CD8-positive, alpha-beta memory T cell (primary cell): ENCODE measurements at places on chromosomes 2 and 18.

GRCh38 chr2:189580241-189580651, 340 bp downstream of the SLC40A1 start:
- no peaks in the 10 kb centered on the region for H3K27me3 ChIP-seq
- H3K27ac ChIP-seq: peak overlapping the region; percentile 52
- H3K4me1 ChIP-seq: peaks cover 4% of the 10 kb centered on the region
- H3K36me3 ChIP-seq: no peaks in the 10 kb centered on the region
- DNase-seq: peak; percentile 47
- peak overlapping the region; percentile 71 for H3K4me3 ChIP-seq

DNA sequence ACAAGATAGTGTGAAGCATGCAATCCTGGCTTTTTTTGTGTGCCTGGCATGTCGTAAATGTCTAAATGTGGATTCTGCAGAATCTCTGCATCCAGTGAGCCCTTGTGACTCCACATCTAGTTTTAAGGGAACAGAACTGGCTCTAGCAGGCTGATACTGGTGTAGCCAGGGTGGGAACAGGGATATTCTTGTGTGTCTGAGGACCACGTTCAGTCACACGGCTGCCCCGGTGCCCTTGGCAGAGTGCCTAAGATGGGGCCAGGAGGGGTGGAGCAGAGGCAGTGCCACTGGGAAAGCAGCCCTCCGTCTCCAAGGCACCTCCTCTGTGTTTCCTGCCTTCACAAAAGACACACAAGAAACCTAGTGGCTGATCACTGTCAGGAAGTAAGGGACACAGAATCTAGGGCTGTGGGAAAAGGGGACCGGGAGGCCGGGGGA, 91.5 kb upstream of the PARD3B start:
- H3K27me3 ChIP-seq: no peaks in the 10 kb centered on the region
- no peak overlapping the region for H3K4me3 ChIP-seq
- no peak for DNase-seq
- no peak overlapping the region for H3K27ac ChIP-seq

GRCh38 chr2:60966507-60967405, 50.8 kb upstream of the PEX13 start:
- H3K4me1 ChIP-seq: peaks cover 40% of the 10 kb centered on the region
- no peak overlapping the region for H3K4me3 ChIP-seq
- no peaks in the 10 kb centered on the region for H3K27me3 ChIP-seq
- no peaks in the 10 kb centered on the region for H3K36me3 ChIP-seq
- no peak for DNase-seq

DNA sequence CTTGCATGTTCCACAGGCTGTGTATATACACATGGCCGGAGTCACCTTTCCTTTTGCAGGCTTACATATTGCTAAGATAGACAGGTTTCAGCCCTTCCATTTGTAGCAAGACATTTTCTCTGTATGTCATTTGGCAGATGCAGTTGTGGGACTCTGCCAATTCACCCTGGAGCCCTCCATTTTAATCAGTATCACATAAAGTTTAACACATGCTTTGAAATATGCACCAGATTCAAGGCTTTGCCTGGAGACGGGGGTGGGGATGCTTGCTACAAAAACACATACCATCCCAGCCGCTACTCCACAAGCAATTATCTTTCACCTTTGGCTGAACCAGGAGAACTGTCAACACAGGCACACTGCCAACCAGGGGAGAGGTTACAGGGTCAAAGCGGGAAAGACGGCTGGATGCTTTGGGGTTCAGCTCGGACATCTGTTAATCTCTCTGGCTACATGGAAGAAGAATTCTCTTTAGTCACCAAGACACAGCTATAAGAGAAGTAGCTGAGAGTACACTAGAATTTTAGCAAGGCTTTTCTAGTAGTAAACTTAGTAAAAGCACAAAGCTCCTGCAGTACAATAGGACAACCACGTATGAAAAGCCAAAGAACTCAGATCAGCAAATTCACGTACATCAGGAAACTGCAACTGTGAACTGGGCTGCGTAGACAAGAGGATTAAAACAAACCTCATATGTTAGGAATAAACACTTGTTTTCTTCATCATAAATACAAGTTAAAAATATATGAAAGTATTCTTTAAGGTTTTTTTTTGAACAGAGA, 130.9 kb downstream of the EXOC6B start:
- no peak overlapping the region for H3K4me3 ChIP-seq
- no peak overlapping the region for H3K27ac ChIP-seq
- no peaks in the 10 kb centered on the region for H3K36me3 ChIP-seq
- no peak for DNase-seq
- H3K4me1 ChIP-seq: no peaks in the 10 kb centered on the region

DNA sequence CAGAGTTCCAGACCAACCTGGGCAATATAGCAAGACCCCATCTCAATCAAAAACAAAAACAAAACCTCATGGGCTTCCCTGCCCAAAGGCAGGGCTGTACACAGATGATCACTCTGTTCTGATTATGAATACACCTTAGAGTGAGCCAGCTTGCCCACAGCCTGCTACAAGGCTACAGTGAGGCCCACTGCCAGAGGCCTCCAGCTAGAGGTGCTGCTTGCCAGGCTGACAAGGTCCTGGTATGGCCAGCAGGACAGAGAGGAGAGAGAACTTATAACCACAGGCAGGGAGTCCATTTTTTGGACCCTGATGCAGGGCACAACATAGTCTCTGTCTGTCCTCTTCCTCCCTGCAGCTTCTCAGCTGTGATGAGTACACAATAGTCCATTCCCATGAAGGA, 41.5 kb downstream of the KANSL3 start:
- peaks cover 27% of the 10 kb centered on the region for H3K4me1 ChIP-seq
- no peaks in the 10 kb centered on the region for H3K27me3 ChIP-seq
- no peak overlapping the region for H3K27ac ChIP-seq
- peaks cover 28% of the 10 kb centered on the region for H3K36me3 ChIP-seq
- DNase-seq: no peak

DNA sequence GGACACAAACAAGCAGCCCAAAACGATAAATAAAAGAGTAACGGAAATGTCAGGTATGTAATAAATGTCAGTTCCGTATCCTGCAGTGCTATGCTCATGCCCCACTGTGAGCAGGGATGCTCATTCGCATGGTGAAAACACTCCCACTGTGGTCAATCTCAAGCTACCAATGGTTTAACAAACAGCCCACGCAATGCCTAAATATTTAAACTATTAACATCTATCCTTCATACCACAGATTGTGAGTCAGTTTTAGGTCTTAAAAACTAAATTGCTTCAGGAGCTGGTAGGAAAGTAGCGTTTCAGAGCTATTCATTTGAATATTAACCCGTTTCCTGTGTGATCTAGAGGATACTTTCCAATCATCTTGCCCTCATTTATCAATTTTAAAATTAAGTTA, 207.4 kb downstream of the TCF4 start:
- no peaks in the 10 kb centered on the region for H3K4me1 ChIP-seq
- H3K27ac ChIP-seq: no peak overlapping the region
- DNase-seq: no peak
- H3K27me3 ChIP-seq: no peaks in the 10 kb centered on the region
- no peaks in the 10 kb centered on the region for H3K36me3 ChIP-seq

- H3K27me3 ChIP-seq: no peaks in the 10 kb centered on the region
- H3K4me1 ChIP-seq: no peaks in the 10 kb centered on the region
- no peak for DNase-seq
- no peak overlapping the region for H3K27ac ChIP-seq
- no peak overlapping the region for H3K4me3 ChIP-seq
- H3K36me3 ChIP-seq: no peaks in the 10 kb centered on the region
Measured at GRCh38 chr2:231936491-231936890, 10.3 kb upstream of the NPPC start.

DNA sequence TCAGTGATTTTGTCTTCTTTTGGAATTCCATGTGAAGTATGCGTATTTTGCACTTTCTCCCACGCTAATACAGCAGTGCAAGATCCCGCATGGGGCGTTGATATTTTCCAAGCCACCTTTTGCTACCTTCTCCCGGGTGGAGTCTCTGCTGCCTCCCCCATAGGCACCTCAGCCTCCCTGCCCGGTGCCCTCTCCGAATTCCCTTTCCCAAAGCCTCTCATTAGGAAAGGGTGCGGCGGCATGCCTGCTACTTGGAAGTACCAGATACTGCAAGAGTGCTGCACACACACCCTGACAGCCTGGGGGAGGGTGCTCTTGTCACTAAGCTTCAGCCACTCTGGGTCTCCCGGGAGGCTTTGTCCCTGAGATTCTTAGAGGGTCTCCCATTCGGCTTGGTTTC, 114.4 kb upstream of the PXDN start:
- H3K4me3 ChIP-seq: no peak overlapping the region
- no peak overlapping the region for H3K27ac ChIP-seq
- DNase-seq: no peak
- peaks cover 3% of the 10 kb centered on the region for H3K27me3 ChIP-seq
- H3K4me1 ChIP-seq: no peaks in the 10 kb centered on the region

DNA sequence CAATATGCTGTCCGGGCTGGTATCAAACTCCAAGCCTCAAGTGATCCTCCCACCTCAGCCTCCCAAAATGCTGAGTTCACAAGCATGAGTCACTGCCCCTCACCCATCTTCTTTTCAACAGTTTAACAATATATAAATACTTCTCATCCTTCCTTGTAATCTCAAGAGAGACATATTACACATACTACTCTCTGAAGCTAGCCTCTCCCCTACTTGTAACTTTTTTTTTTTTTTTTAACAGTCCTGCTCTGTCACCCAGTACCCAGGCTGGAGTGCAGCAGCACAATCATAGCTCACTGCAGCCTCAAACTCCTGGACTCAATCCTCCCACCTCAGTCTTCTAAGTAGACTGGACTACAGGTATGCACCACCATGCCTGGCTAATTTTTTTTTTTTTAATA, 5.7 kb downstream of the GFPT1 start:
- no peak for DNase-seq
- H3K4me3 ChIP-seq: no peak overlapping the region
- H3K4me1 ChIP-seq: peaks cover 18% of the 10 kb centered on the region
- no peaks in the 10 kb centered on the region for H3K36me3 ChIP-seq
- no peak overlapping the region for H3K27ac ChIP-seq

DNA sequence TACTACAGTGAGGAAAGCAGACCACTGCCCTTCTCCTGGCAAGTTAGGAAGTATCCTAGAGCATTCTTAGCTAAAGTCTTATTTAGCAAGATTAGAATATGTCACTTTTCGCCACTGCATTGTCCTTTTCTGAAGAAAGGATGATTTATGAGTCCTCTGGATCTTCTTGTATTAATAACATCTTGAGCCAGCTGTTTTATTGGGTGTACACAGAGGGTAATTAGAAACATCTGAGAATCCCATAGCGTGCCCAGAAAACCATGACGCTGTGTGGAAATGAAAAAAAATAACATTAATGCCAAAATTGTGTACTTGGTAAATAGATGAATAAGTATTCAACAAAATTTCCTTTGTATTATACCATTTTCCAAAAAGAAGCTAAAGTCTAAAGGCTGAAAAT, 198.7 kb downstream of the LTBP1 start:
- no peak overlapping the region for H3K27ac ChIP-seq
- no peaks in the 10 kb centered on the region for H3K4me1 ChIP-seq
- no peak overlapping the region for H3K4me3 ChIP-seq

DNA sequence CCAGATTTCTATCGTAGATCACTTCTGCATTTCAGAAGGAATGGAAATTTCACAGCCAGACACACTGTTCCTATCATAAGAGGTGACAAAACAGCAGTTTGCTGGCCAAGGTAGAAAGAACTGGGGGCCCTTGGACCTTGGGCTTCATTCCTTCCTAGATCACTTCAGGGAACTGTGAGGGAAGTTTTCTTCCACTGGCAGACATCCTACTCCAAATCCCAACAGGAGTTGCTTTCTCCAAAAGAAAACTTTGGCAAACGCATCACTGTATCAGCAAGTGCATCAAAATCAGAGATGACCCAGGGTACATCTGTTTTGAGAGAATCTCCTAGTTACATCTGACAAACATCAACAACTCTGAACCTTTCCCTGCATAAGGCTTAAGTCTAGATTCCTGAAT, 348.4 kb upstream of the KLHL29 start:
- no peaks in the 10 kb centered on the region for H3K27me3 ChIP-seq
- H3K27ac ChIP-seq: no peak overlapping the region
- no peak for DNase-seq
- H3K4me3 ChIP-seq: no peak overlapping the region

- no peak for DNase-seq
- no peaks in the 10 kb centered on the region for H3K36me3 ChIP-seq
- peaks cover 6% of the 10 kb centered on the region for H3K27me3 ChIP-seq
- no peak overlapping the region for H3K27ac ChIP-seq
- no peak overlapping the region for H3K4me3 ChIP-seq
Measured at GRCh38 chr2:85724731-85725181, 29.0 kb upstream of the ATOH8 start.

GRCh38 chr2:238864207-238865014, 16.5 kb downstream of the TWIST2 start:
- H3K4me1 ChIP-seq: no peaks in the 10 kb centered on the region
- no peak for DNase-seq
- no peak overlapping the region for H3K4me3 ChIP-seq

DNA sequence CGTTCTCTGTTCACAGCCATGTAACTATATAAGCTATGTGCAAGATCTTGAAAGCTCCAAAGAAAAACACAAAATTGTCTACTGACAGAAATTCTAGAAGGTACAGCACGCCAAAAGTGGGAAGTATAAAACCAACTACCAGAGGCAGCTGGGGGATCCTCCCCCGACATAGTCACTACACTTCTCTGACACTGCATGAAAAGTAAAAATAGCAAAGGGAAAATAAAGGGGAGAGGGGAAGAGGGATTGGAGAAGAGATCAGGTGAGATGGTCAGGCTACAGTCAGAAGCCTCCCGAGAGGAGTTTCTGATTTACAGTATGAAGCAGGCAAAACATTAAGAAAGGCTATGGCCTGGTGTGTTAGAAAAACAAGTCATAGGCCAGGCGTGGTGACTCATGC, 39.8 kb upstream of the PCBP1 start:
- H3K27ac ChIP-seq: no peak overlapping the region
- no peak for DNase-seq
- peaks cover 19% of the 10 kb centered on the region for H3K4me1 ChIP-seq
- no peaks in the 10 kb centered on the region for H3K27me3 ChIP-seq

- H3K36me3 ChIP-seq: no peaks in the 10 kb centered on the region
- H3K4me3 ChIP-seq: no peak overlapping the region
- H3K27ac ChIP-seq: no peak overlapping the region
- no peaks in the 10 kb centered on the region for H3K4me1 ChIP-seq
- no peak for DNase-seq
Measured at GRCh38 chr2:18540872-18541271, 19.6 kb downstream of the RDH14 start.
